IPS-NIHi11 (cell line): ENCODE measurements at places on chromosomes 7 and 10.

GRCh38 chr7:139829775-139830117 lies 682 bp downstream of the TBXAS1 start:
- DNase-seq: no peak

DNA sequence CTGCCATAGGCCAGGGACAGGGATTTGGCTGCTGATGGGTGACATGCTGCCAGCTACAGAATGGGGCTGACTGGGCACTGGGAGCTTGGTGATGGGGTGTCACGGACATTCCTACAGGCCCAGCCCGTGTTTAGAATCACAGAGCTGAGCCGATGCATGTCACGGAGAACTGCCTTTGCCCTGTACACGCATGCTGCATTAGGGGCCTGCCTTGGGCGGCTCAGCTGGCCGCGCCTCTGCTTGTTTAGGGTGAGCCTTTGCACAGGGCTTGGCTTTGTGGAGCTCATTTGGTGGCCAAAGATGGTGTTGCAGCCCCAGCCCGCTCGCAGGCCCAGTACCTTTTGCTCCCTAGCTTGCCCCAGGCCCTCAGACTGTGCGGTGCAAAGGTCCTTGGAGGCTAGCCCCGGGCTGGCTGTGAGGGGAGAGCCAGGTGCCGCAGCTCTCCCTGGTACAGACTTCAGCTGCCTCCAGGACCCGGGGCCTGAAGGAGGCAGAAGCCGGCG lies 108.4 kb upstream of the BTBD16 start:
- no peak for DNase-seq

DNA sequence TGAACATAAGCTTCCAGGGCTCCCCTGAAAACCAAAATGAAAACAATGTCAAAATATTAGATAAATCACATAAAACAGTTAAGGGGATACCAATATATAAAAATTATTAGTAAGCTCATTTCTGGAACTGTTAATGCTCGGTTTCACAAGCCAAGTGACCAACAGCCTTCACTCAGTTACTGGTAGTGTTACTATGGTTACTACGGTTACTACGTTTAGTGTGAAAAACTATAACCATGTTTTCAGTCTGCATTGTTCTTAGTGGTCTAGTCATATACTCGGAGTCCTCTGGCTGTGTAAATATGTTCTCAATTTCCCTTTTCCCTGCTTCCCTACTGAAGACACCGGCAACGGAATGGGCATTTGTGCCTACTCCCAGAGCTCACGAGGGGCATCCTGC lies 34.8 kb downstream of the HBP1 start:
- DNase-seq: no peak

- DNase-seq: no peak
Observed at GRCh38 chr10:72335394-72336258, 19.1 kb downstream of the DNAJB12 start.

DNA sequence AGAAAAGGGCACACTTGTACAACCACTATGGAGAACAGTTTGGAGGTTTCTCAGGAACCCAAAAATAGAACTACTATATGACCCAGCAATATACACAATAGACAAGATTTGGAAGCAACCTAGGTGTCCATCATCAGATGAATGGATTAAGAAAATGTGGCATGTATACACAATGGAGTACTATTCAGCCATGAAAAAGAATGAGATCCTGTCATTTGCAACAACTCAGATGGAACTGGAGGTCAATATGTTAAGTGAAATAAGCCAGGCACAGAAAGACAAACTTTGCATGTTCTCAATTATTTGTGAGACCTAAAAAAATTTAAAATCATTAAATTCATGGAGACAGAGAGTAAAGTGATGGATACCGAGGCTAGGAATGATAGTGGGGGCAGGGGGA lies 118.8 kb downstream of the ZNF467 start:
- DNase-seq: no peak

- peak; percentile 14 for DNase-seq
Observed at GRCh38 chr7:117597755-117598154, 117.9 kb downstream of the CFTR start.

GRCh38 chr10:125158601-125159485 lies 1.5 kb downstream of the CTBP2 start:
- no peak for DNase-seq

- DNase-seq: no peak
Observed at GRCh38 chr7:27925573-27926201, 185.7 kb downstream of the TAX1BP1 start.

GRCh38 chr10:43204042-43204942 lies 62.6 kb downstream of the RASGEF1A start:
- no peak for DNase-seq

DNA sequence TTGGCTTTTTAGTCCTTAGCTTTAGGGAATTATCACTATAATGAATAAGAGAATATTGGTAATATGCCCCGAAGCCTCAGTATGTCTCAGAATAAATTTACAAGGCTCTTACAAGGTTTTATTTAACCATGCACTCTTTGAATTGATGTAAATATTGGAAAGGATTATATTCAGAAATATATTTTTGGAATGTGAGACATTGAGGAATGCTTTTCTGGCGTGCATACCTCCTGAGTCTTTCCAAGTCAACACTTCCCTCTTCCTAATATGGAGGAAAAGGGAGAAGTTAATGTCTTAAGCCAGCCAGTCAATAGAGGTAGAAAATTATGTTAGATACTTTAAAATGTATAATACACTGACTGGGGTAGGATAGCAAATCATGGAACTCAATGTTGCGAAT lies 1.2 kb upstream of the OR2F1 start:
- DNase-seq: no peak

DNA sequence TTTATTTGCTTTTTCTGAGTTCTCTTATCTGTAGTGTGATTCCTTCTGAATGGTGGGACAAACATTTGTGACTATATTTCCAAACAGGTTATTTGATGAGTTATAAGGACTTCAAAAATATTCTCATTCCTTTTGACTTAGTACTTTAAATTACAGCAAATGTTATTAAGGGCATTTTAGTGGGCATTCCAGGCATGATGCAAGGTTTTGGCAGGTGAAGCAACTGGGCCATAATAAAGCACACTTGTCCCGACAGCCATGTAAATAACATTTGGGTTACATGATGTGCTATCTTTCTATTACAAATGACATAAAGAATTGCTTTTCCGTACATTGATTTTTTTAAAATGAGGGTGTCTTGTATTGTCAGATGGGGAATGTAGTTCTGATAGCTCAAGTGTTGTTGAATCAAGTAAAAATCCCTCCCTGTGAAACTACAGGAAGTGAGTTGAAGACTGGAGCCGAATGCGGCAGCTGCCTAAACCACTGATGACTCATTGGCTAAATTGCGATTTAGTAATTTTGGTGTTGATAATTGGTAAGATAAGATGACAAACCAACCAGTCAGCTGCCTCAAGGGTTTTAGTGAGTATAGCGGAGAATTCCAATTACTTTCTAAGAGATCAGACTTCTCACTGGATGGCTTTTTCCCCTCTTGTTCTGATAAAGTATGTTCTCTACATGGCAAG lies 231.3 kb upstream of the NPY start:
- no peak for DNase-seq

GRCh38 chr10:133125901-133126300 lies 34.1 kb upstream of the KNDC1 start:
- peak; percentile 4 for DNase-seq

GRCh38 chr10:29957236-29957635 lies 102.2 kb downstream of the JCAD start:
- no peak for DNase-seq

DNA sequence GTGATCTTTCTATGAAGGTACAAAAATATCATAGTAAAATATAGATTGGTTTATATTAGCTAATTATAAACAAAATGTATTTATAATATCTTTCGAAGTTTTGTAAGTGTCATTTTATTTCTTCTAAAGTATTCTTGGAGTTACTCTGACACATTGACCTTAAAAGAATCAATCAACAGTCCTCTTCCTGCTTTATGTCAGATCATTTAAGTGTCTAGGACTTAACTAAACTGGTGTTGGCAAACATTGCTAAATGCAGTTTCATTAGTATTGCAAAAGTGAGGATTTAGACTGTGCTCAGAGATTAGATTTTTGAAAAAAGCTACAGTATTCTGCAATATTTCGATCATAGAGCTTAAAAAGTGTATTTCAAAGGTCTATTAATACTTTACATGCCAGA lies 10.3 kb downstream of the GLCCI1 start:
- no peak for DNase-seq

- DNase-seq: no peak
Observed at GRCh38 chr10:15579605-15580004, 140.1 kb downstream of the ITGA8 start.

GRCh38 chr7:39535720-39536119 lies 30.5 kb upstream of the YAE1 start:
- DNase-seq: no peak

GRCh38 chr7:66921396-66921917 lies 432 bp downstream of the TMEM248 start:
- peak; percentile 82 for DNase-seq

DNA sequence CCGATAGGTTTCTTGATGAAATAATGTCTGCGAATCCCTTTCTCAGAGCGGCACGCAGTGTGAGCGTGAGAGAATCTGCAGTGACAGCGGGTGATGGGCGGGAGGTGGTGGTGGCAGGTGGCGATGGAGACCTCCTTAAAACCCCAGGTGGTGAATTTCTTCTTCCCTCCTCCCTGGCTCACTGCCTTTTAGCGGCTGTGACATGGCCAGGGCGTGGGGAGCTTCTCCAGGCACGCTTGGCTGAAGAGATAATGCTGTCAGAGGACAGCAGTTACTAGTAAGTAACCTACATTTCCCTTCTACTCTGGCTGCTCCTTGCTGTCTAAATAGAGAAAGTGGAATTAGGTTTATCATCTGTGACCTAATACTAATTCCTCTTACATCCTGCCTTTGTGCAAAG lies 141.4 kb upstream of the INSYN2A start:
- no peak for DNase-seq

- peak; percentile 84 for DNase-seq
Observed at GRCh38 chr7:155380221-155380861, 77.6 kb upstream of the EN2 start.

DNA sequence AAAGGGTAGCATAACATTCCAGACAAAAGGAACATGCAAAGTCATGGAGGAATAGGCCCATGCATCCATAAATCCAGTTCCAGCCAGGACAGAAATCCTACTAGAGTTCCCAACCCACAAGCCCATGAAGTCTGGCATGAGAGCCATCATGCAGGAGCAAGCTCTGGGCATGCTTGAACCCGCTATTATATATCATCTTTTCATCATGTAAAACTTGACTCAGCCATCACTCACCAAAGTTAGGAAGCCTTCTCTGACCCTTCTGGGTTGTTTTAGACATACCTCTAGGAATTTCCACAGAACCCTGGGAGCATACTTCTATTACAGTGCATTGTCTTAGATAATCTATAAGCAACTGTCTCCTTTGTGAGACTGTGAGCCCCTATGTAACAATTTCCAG lies 293.0 kb upstream of the NPSR1 start:
- DNase-seq: no peak

GRCh38 chr7:822692-823276 lies 9.5 kb upstream of the SUN1 start:
- DNase-seq: peak; percentile 48

- no peak for DNase-seq
Observed at GRCh38 chr10:72204296-72204695, 11.5 kb upstream of the ANAPC16 start.

GRCh38 chr7:23715099-23715498 lies 5.1 kb downstream of the STK31 start:
- no peak for DNase-seq

DNA sequence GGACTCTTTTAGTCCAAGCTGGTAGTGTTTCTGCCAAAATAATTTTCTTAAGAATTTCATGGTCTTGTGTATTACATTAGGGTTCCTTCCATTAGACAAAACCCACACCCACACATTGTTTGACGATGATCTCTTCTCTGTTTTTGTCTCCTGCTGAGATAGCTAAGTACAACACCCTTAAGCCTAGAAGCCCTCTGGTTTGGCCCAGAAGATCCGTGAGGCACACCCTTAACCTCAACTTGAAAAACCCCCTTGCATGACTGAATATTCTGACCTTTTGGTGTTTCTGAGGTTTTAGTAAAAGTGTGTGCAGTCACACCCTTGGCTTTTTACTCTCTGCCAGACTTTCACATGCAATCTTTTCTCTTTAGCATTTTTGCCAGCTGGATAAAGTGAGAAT lies 29.3 kb upstream of the ERCC6 start:
- no peak for DNase-seq

DNA sequence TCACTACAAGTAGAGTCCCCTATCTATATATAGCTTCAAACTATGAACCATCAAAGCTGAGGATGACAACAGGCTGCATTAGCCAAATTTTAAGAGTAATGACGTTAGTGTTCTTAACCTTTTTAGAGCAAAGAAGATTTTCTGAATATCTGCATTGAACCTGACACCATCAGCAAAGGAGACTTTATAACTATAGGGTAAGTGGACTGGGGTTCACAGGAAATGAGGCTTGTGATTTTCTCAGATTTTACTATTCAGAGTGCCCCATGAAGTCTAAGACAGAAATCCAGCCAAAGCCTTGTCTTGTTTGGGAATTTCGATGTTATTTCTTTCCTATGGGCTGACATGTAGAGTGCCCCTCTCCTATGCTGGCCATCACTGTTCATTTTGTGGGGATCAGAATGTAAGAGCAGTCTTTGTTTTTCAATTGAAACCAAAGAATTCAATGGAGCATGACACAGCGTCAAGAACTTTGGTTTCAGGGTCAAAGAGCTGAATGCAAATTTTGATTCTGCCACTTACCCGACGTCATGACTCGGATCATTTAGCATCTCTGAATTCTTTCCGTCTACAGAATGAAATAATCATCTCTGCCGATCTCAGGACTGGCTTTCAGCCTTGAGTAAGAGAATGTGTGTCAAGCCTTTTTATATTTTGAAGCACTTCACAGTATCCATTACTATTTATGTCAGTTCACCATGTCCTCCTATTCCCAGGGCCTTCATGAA lies 52.7 kb downstream of the DENND11 start:
- no peak for DNase-seq

DNA sequence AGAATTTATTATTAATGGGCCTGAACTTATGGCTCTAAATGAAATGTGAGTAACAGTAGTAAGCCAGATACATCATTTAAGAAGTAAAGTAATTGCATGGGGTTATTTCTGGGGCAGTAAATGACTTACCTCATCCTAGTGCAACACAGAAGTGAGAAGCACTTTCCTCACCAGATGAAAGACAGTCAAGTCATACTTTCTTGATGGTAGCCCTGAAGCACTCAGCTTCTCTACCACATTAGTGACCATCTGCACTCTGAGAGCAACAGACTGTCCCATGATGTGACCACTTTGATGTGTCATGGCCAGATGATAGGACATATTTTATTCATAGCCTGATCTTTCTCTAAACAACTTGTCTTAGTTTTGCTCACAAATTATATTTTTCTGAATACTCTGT lies 369.5 kb upstream of the PHF14 start:
- no peak for DNase-seq

DNA sequence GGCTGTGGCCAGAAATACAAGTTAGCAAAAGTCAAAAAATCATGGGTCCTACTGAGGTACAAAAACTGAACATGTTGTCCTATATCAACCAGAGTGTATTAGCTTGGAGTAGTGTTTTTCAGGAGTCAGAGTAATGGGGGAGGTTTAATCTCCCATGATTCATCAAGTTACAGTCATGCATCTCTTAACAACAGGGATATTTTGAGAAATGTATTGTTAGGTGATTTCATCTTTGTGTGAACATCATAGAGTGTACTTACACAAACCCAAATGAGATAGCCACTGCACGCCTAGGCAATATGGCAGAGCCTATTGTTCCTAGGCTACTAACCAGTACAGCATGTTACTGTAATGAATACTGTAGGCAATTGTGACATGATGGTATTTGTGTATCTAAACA lies 14.9 kb upstream of the TES start:
- no peak for DNase-seq
